Kidney tubule cell (primary cell): ENCODE measurements at places on chromosomes 11 and 22.

DNA sequence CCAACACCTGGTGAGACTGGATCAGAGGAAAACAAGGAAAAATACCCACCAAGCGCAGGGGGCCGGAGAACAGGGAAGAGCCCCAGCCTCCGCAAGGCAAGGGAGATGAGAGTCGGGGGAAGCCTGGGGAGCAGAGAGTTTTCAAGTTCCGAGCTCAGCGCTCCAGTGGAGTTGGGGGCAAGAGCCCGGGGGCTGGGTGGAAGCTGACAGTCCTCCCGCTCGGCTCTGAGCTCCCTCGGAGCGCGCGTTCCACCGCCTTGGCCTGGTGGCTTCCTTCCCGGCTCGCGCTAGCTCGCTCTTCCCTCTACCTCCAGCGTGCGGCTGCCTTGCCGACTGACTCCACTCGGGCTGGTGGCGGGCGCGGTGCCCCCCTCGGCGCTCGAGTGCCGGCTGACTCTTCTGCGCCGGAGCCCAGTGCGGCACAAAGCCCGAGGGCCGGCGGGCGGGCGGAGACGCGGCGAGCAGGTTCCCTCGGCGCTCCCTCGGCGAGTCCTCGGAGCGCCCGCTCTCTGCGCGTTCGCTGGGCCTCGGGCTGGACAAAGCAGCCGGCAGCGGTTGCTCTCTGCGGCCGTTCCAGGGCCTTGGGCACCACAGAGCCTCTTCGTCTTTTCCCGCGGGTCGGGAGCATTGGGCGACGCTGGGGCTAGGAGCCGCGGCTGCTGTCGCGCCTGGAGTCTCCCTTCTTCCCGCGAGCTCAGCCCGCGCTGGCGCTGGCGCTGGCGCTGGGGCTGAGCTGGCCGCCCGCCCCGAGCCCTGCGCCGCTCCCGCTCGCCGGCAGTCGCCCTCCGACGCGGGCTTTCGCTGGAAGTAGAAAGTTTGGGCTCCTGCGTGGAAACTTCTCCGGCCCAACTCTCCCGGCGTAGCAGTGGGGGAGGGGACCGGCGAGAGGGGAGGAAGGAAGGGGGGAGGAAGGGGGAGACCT is 1.0 kb downstream of the PAX6 start:
- peak; percentile 48 for DNase-seq

DNA sequence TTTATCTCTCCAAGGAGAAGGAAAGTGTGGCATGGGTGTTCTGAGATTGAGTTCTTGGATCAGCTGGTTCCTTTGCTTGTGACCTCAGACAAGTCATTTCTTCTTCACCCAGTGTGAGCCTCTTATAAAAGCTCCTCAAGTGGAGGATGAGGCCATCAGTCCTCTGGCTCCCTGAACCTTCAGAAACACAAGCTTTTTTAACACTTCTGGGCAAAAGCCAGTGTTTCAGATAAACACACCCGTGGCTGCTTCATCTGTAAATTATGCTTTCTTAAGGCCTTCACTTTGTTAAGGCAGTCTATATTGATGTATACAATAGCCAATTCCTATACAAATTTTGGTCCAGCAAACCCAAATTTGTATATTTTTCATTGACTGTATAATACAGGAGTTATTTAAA is 179.9 kb downstream of the DBX1 start:
- no peak for DNase-seq

DNA sequence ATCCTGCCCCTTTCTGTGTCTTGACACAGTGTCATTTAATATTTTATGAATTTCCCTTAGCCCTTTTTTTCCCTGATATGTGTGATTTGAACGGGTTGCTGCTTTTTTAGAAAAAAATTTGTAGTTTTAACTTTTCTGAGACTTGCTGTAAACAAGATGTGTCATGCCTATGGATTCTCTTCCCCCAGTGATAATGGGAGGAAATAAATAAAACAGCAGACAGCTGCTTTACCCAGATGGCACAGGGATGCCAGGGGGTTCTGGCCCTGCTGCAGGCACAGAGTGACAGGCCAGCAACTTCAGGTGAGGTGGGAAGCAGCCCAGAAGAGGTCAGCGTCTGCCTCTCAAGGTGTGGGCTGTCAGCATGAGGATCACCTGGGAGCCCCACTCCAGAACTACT is 266.9 kb downstream of the KIRREL3 start:
- DNase-seq: no peak

DNA sequence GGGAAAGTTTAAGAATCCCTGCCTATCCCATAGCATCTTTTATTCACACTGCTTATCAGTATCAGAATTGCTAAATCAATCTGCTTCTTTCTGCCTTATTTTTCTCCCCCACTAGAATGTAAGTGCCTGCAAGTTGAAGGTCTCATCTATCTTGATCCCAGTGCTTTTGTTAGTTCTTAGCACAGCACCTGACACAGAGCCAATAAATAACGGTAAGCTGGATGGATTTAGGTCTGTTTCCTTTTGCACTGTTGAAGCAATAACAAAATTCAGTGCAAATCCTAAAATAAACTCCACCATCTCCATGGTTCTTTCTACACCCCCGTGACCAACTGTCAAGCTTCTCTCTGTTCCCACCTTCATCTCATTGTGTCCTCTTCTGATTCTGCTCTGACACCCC is 36.7 kb upstream of the CD44 start:
- no peak for DNase-seq

DNA sequence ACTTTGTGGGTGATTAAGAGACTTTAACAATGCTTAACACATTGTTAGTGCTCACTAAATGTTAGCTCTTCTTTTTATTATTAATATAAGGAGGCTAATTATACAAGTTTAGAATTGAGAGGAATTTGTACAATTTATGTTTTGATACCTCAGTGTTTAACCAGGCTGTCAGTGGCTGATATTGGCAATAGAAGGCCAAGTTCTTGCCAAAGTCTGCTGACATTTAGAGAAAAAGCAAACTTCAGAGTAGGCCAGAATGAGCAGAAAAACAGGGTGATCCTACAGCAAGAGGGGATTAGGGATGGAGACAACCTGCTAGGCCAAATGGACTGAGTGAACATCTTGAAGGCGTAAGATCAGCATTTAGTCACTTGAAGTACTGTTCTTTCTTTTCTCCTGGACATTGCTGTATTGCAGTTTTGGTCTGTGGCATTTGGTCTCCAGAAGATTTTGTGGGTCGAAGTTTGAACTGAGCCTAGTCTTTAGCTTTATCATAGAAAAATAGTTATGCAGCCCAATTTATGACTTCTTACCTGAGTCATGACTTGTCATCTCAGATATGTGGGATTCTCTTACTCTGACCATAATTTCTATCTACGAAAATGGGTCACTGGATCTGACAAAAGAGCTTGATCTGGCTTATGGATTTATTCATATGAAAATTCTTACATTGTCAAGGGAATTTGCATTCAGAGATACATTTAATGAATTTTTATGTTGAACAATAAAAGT is 9.0 kb downstream of the TRIM44 start:
- DNase-seq: no peak

GRCh38 chr22:24414523-24414922 is 12.9 kb upstream of the ADORA2A start:
- DNase-seq: no peak
